GM23248 (cell line): ENCODE measurements at places on chromosomes 3 and 15.

- DNase-seq, result no peak
Observed at GRCh38 chr3:65331730-65332129, 643.9 kb upstream of the ADAMTS9 start.

GRCh38 chr3:4588466-4588865, 95.3 kb downstream of the ITPR1 start:
- DNase-seq, result peak; percentile 79

GRCh38 chr3:114646526-114646925, 352.7 kb downstream of the TIGIT start:
- no peak for DNase-seq

DNA sequence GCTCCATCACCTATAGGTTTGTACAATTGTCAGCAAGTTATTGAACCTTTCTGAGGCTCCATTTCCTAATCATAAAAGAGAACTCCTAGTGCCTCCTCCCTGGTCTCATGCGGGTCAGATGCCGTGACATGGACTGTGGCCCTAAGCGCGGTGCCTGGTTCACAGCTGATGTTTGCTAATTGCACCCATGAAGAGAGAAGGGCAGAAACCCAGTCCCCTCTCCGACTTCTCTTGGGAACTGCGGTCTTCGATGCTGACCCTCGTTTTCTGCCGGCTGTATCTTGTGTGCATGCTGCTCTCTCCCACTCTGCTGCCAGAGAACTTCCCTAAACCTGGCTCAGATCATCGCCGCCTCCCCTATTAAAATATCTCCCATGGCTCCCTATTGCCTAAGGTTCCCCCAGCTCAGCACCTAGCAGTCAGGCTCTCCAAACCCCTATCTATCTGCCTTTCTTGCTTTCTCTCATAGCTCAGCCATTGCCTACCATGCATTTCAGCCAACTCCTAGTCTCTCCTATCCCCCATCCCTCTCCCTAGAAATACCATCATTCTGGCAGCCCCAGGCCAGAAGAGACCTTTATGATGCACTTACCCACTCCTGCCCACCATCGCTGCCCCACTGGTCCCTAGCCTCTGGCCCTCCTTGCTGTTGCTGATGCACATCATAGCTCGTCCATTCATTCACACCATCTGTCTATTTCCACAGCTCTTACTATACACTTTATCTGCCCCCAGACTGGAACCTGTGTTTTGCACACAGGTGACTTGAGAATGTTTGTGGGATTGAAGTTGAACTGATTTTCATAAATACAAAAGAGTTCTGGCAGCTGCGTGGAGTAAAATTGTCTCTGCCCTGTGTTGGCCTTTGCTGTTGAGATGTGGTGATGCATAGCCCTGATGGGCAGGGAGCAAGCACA, 6.6 kb downstream of the ISG20 start:
- no peak for DNase-seq

- no peak for DNase-seq
Observed at GRCh38 chr3:48696156-48696555, 10.4 kb upstream of the NCKIPSD start.

DNA sequence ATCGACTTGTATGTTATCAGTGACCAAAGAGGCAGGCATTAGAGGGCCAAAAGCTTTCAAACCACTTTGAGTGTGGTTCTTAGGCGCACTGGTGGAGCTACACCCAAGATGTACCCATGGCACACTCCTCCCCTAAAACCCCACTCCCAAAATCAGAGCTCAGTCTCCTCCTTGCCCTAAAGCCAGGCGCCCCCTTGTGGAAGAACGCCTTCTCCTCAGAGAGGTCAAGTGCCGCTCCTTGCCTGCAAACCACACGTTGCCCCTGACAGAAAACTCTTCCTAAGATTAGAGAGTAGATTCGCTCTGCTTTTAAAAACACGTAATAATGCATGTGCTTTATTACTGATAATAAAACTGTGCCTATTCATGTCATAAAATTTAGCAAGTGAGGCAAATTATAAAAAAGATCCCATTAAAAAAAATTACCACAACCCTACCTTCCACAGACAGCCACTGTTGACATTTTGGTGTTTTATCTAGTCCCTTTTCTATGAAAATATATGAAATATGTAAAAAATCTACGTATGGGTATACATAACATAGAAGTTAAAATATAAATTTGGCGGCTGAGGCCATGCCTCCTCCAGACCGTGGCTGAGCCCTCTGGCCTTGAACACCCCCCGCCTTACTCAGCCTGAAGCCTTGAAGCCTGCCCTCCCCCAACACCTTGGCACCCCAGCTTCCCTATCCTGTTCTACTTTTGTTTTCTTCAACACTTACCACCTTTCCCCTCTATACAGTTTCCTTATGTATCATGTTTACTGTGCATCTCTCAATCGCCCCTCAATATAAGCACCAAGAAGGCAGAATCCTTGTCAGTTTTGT, 33.5 kb downstream of the BCL2L10 start:
- peak; percentile 79 for DNase-seq

DNA sequence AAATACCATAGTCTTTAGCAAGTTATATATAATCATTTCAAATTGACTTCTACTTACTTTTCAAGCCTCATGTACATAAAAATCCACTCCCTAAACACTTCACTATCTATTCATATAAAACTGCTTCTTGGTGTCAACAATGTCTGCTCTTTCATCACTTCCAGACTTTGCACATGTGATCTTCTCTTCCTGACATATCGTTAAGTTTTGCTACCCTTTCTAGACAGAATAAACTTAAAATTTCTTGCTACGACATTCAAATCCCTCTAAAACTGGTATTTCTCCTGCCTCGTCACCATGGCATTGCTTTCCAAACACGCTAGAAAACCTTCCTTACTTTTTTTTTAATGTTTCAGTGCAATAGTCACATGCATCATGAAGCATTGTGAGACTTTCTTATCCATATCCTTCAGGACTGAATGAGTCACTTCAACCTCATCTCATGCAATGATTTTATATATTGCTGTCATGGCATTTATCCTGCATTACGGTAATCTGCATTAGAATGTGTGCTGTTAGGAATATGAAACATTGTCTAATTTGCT, 122.8 kb downstream of the GMNC start:
- peak; percentile 42 for DNase-seq

GRCh38 chr3:87145553-87145952, 81.6 kb upstream of the CHMP2B start:
- DNase-seq, result peak; percentile 23
